ENCODE measurements at places on chromosomes 7 and 10. TPM values are rescaled to one million over a fixed set of nuclear protein-coding genes. Genes with fewer than 3 reads are reported as not detected.

The EBF3 gene
- 0.20 TPM for total RNA-seq

The CUBN gene
- 0.01 TPM for total RNA-seq

The CFAP70 gene
- total RNA-seq, result 0.12 TPM

The LRRC17 gene
- not detected for total RNA-seq
